Activated T-cell treated with anti-CD3 and anti-CD28 coated beads for 48 hours (primary cell): ENCODE measurements at places on chromosomes 2 and 18.

DNA sequence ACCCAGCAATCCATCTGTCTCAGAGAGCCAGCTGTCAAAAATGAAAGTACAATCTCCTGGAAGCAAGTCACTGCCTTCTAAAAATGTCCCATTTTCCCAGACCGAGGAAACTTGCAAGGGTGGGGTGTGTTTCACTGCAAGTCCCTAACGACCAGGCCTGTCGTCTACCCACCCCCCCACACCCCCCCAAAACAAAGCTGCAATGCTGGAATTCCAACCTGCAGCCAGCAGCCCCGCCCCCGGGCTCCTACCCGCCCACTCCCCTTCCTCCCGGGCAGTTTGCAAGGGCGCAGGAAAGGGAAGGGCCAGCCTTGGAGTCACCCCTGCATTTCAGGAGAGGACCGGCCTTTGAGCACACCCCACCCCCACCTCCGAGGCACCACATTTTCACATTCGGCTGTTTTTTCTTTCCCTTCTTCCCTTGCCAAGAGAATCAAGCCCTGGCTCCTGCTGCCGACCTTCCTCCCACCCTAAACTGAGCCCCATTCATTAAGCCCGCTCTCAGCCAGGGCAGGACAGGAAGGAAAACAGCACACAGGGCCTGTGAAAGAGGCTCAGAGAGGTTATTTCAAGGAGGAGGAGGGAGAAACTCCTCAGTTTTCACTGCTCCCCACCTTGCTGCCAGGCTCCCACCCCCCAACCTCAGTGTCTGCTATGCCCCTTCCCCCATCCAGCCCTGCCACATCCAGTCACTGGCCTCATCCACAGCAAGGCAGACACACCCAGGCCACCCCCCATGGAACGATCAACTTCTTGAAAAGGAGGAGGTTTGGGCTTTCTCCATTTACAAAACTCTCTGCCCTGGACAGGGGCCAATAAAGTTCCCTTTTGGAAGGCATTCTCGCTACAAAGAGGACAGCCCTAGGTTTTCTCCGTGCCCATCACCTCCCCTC is 11.3 kb downstream of the SMAD7 start:
- DNase-seq, result no peak

DNA sequence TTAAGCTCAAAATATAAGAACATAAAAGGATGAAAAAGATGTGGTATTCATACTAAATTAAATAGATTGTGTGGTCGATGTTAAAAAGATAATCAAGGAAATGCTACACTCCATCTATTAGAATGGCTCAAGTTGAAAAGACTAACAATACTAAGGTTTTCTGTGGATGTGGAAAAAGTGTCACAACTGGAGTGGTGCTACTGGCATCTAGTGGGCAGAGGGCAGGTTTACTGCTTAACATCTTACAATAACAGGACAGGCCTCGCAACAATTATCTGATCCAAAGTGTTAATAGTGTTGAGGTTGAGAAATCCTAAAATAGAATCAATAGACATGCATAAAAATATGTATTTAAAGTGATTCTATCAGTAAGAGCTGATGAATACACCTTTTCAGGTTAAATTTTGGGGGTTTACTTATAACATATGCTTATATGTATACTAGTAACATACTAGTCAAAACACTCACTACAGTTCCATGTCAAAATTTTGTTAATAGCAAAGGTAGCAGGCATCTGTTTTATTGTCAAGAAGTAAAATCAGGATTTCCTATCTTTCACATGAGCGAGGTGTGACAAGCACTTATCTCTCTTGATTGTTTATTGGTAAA is 91.5 kb upstream of the TMEFF2 start:
- DNase-seq, result no peak

GRCh38 chr2:162890690-162891311 is 52.2 kb upstream of the KCNH7 start:
- peak; percentile 1 for DNase-seq

GRCh38 chr2:102074152-102074783 is 68.3 kb upstream of the IL1R1 start:
- DNase-seq, result no peak

DNA sequence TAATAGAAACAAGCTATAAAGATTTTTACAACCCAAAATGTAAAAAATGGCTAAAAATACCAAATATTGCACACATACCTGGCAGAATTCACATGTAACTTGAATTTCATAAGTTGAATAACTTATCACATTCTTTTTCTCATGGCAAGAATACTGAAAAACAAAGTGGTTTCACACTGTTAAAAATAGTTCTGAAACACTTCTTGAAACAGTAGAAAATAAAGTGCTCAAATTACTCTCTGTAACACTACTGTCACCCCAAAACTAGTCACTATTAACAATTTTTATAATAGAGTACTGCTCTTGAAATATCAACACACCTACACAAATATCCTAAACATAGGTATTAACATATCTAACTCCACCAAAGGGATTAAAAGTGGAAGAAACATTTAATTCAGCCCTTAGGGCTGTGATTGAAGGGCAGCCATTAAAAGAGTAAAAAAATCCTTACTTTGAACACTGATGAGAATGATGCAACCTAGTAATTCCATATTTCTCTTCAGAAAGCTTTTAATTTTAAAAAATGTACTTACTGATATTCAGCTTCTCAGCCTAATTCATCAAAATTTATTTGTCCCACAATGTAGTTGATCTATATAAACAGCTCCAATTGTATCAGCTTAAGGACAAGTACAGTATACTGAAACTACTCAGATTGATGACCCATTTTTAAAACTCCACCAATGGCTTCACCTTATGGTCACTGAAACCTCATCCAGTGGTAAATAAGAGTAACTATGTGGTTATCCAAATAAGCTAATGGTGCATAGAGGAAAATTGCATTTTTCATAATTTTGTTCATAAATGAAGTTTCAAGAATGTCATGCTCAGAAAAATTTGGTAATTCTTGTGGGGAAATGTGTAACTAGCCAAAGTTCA is 31.4 kb downstream of the ATF2 start:
- DNase-seq, result no peak

- DNase-seq, result no peak
These were observed 75.8 kb upstream of the FN1 start for GRCh38 chr2:215511454-215512346.
